ENCODE measurements at places on chromosomes 3 and 15.

- no peak for DNase-seq
Measured at GRCh38 chr3:128503164-128503651, 10.2 kb upstream of the GATA2 start.

DNA sequence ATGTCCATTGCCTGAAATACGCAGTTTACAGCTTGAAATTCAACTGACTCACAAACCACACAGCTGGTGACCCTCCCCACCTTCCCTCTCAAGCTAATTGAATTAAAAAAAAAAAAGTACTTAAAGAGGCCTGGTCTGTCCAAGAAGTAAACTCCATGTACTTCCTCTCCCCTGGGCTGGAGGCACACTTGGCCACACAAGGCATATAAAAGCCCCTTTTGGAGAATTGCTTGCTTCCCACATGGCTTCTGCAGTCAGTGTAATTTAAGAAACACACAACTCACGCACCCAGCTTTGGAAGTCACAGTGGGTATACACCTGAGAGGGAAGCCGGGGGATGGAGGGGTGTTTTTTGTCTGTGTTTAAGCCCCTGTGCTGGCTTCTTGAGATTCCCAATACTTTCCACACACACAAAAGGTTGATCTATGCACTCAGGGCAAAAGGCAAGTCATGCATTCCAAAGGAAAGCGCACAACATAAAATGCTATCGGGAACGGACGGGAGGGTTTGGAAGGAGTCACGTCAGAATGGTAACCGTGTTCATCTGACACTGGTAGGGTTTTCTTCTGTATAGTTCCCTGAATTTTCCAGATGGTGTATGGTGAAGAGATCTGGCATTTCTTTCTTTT lies 106.6 kb upstream of the ALDH1A3 start:
- no peak for DNase-seq

GRCh38 chr3:59895972-59896371 lies 846.1 kb upstream of the CFAP20DC start:
- no peak for DNase-seq

- no peak for DNase-seq
Measured at GRCh38 chr3:73055583-73055982, 5.9 kb upstream of the EBLN2 start.

DNA sequence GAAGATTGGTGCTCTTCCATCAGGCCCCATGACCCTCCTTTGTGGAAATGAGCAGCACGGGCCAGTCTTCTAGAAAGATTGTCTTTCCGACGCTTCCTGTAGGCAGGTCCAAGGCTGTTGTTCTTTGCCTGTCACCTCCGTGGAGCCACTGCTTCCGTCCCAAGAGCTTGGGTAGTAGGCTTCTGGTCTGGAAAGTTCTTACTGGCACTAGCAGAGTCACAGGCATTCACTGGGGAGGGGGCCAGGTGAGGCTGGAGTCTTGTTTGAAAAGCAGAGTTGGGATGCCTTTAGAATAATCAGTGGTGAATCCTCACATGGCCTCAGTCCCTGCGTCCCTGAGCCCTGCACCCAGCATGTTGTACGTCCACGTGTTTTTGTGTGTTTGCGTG lies 76.2 kb upstream of the ADPGK start:
- no peak for DNase-seq

DNA sequence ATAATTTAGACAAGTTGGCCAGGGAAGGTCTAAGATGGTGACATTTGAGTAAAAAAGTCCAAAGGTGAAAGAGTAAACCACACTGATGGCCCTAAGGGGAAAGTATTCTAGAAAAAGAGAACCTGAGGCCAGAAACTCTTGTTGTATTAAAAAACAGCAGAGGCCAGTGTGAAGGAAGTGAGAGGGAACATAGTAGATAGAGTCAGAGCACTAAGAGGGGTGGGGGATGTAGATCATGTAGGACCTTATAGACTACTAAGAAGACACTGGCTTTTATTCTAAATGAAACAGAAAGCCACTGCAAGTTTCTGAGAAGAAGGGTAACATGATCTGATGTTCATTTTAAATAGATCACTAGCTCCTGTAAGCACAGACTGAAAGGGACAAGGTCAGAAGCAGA lies 14.5 kb downstream of the POLQ start:
- no peak for DNase-seq

Data from right renal pelvis (tissue), 4 donors.